ENCODE measurements at places on chromosomes 1 and 21.

GRCh38 chr1:112548547-112548946, 39.8 kb downstream of the WNT2B start:
- no peak for DNase-seq

GRCh38 chr1:169288011-169288414, 79.6 kb downstream of the NME7 start:
- no peak for DNase-seq

DNA sequence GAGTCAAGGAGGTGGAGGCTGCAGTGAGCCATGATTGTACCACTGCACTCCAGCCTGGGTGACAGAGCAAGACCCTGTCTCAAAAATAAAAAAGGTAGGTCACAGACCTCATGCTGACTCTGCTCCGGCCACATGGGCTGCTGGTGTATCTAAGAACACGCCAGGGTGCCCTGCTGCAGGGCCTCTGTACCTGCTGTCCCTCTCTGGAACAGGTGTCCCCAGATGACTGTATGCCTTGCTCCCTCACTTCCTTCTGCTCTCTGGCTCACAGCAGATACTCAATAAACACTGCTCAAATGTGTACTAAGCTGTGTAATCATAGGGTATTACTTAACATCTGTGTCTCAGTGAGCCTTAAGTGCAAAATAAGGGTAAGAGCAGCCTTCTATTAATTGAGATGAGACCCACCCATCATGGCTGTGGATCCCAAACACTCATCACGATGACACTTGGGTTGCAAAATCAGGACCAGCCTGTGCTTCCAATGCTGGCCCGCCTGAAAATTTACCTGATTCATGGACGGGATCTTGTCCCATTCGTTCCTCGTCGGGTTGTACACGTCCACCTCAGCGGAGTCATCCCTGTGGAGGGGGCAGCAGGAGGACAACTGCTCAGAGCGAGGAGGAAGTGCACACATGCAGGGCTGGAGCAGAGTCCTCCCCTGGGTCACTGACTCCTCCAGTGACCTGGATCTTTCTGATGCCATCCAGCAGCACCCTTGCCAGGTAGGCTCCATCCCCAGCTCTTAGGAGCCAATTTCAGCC, 7.5 kb downstream of the KLHL21 start:
- no peak for DNase-seq

- no peak for DNase-seq
These were observed 83.8 kb upstream of the HOOK1 start for GRCh38 chr1:59730759-59731478.

- no peak for DNase-seq
These were observed 7.0 kb upstream of the CELA2A start for GRCh38 chr1:15449567-15449966.

DNA sequence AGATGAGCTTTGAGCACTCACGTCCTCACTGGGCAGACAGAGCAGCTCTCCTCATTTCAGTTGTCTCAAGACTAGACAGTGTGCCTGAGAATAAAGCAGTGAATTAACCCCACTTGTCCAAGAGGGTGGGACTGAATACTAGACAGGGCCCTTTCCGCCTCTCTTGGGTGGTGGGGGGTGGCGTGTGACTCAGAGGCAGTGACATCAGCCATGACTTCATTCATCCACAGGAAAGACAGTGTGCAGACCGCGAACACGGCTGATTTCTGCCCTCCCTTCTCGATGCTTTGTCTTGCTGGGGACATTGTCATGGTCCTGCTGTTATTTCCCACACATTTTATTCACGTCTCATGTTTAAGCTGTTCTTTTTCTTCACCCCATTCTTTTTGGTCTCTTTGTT, 64.9 kb downstream of the FGGY start:
- no peak for DNase-seq

- peak; percentile 61 for DNase-seq
These were observed 477.6 kb downstream of the NPHP4 start for GRCh38 chr1:5514527-5515183.

DNA sequence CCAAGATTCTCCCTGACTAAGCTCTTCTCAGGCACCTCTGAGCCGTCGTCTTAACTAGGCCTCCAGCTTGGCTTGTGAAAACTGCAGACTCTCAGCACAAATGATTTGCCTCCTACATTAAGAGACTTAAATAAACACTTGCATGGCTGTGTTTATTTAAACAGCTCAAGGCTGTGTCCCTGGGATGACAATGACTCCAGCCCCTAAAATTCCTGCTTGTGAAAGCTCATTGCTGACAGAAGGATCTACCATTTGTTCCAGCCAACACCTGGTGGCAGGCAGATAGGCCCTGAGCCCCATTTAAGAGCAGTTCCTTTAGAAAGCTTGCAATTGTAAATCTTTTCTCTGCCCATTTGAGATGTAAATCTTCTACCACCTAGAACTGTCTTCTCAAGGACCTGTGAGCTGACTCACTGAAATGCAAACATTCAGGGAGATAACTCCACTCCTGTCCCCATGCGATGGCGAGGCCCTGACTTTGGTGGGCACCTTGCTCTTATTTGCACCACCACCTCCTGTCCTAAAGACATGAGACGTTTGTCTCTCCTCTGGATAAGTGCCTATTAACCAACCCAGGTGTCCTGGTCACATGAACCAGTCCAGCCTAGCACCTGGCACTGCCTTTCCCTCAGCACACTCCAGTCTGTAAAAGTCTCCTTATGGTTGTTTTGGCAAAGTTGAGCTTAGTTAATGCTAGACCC, 15.1 kb upstream of the PCP4 start:
- DNase-seq, result no peak

Measured in stimulated activated CD4-positive, alpha-beta T cell treated with anti-CD3 and anti-CD28 coated beads, Interleukin-15, amount 100 ng/mL, for 1 hour (primary cell).